ENCODE measurements at places on chromosomes 1 and 21.

DNA sequence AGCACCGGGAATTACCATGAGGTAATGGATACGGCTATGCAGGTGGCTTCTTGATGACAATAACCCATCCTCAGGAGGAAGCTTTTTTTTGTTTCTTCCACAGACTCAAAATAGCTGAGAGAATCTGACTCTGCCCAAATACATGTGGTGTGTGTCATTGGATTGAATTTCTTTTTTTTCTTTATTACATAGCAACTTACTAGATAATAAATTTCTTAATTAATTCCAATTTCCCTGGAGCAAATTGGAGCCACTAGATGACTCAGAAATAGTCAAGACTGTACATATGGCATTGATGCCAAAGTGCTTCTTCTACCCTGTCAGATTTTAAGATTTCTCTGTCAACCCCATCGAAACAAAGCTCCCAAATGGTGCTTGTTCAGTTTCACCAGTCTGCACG lies 42.7 kb downstream of the L1TD1 start:
- no peak for DNase-seq

GRCh38 chr1:67535474-67535873 lies 105.3 kb upstream of the SERBP1 start:
- DNase-seq, result peak; percentile 12

DNA sequence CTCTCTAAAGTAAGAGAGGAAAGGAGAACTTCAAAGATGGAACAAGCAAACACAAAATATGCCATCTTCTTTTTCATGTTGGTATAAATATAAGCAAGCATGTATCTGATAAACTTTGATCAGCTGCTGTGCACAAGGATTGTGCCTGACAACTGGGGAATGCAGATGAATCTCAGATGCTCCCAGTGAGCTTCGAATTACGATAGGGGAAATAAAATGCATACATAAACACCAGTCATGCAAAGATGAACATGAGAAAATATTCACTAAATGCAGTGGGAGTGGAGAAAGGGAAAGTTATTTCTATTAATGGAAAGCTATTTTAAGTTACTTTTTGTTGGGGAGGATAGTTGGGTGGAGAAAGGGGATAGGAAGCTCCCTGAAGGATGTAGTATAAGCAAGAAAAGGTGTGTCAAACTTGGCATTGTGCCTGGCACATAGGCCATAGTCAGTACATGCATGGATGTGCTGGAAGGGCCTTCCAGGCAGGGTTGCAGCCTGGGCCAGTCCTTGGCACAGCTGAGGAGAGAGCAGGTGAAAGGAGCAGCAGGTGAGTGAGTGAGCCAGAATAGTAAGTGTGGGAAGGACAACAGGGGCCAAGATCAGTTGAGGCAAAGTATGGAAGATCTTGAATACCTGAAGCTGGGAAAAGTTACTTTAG lies 57.8 kb upstream of the PGD start:
- DNase-seq, result no peak

DNA sequence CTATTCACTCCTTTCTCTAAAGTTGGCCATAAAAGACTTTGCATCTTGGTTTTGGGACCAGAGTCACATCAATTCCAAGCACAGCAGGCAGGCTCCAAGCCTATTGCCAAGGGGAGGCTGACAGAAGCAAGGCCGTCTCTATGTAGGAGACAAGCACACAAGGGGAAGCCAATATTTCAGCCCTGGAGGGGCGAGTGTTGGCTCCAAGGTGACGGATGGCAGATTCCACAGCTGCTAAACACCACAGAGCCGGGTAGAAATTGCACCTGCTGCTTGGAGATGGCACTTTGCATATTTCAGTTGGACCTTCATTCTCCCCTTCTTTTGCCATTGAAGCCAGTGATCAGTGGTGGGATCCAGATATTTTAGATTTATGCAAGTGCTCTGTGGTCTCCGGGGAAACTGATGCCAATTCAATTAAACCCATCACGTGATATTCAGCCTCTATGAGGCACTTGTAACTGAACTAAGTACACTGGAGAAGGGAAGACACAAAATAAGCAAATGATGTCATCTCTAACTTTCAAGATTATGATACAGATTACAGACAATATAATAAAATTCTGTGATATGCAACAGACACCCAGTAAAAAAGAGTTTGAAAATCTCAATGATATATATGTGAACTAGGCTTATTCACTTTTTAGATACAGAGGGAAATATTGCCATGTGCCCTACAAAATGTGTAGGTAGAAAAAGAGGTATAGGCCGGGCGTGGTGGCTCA lies 102.8 kb upstream of the GREM2 start:
- DNase-seq, result no peak

GRCh38 chr1:224700918-224701531 lies 84.9 kb downstream of the CNIH3 start:
- DNase-seq, result no peak

DNA sequence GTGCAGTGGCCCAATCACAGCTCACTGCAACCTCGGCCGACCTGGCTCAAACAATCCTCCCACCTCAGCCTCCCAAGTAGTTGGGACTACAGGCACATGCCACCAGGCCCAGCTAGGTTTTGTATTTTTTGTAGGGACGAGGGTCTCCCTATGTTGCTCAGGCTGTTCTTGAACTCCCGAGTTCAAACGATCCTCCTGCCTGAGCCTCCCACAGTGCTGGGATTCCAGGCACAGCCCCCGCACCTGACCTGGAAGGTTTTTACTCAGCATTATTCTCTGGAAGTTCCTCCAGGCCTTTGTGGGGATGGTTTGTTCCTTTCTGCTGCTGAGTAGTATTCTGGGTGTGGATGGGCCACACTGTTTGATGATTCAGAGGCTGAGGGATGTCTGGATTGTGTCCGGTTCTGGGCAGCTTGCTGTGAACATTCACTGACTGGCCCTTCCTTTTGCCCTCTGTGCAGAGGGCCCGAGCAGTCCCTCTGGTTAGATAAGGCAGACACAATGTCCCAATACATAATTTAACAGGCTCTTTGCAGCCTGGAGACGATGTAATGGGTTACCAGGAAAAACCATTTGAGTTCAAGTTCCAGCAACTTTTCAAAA lies 6.0 kb upstream of the TRAPPC10 start:
- DNase-seq, result no peak

GRCh38 chr1:181116819-181117390 lies 28.4 kb downstream of the IER5 start:
- DNase-seq, result no peak

DNA sequence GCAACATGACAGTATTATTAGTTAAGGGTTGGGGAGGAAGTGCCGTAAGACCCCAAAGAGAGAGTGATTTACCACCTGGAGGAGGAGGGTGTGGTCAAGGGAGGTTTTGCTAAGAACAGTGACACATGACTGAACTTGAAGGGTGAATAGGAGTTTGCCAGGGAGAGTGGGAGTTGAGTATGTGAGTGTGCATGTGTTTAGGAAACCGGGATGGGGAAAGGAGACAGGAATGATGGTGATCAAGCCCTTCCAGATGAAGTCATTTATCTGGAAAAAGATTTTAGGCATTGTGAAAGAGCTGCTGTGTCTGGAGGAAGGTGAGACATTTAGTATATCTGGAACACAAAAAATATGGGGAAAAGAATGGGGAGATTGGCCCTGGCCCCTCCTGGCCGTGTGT lies 28.1 kb upstream of the IL10 start:
- DNase-seq, result no peak

- DNase-seq, result no peak
Measured at GRCh38 chr1:194602184-194602583, 1415.8 kb upstream of the B3GALT2 start.

DNA sequence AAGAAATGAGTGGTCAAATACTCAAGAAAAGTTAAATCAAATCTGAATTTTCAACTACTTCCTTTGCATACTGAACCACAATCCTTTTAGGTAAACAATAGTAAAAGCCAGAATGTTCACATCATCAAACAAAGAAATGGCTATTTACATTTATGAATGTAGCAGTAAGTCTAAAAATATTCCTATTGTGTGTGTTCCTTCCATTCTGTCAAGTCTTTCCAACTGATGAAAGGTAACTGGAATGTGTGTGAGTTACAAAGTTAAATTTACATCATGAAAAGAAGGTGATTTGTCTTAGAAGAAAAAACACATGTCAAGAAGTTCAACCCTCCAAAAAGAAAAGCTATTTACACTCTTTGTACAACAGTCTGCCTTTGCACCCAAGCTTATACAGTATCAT lies 203.1 kb downstream of the SIPA1L2 start:
- DNase-seq, result no peak

- no peak for DNase-seq
Measured at GRCh38 chr1:7002728-7003127, 217.5 kb downstream of the CAMTA1 start.

- DNase-seq, result no peak
Measured at GRCh38 chr1:93317207-93317606, 28.5 kb upstream of the DR1 start.

DNA sequence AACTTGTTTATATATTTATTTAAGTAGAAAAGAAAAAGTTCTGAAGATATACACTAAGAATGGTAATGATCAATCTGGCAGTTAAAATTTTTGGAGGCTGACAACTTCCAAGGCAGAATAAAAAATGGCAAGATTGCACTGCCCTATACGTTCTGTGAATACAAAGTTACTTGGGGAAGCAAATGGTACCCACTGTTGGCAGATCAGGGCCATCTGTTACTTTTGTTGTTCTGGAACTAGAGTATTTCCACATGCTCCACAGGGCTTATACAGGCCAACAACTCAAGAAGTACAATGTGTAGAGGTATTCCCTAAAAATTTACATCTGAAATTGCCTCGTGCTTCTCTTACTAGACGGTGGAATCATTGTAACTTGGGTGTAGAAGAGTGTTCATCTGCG lies 53.2 kb downstream of the AHCTF1 start:
- no peak for DNase-seq

DNA sequence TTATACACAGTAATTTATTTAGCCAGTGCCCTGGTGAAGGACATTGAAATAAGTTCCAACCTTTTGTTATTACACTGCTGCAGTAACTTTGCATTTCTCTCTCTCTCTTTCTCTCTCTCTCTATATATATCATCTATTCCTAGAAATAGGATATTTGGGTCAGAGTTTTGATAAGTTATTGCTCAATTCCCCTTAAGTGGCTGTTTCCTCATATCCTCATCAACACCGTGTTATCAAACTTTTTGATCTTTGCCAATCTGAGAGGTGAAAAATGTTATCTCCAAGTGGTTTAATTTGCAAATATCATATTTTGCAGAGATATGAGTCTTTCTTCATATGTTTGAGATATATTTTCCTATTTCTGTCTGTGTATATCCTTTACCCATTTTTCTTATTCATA lies 1.6 kb upstream of the SRSF4 start:
- no peak for DNase-seq

DNA sequence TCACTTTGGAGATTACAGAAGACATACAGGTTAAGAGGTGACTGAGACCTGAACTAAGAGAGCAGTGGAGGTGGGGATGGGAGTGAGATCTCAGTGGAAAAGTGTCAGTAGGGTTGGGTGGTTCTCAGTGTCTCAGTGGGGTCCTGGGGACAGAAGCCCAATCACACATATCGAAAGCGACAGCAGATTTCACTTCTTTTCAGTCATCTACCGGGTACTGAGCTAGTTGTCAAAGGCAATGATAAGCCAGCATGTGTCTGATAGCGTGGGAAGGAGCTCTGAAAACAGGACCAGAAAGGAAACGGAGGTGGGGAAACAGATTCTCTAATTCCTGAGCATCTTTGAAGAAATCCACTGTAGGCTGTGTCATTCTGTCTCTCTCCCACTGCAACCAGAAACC lies 59.5 kb downstream of the RHOU start:
- no peak for DNase-seq

DNA sequence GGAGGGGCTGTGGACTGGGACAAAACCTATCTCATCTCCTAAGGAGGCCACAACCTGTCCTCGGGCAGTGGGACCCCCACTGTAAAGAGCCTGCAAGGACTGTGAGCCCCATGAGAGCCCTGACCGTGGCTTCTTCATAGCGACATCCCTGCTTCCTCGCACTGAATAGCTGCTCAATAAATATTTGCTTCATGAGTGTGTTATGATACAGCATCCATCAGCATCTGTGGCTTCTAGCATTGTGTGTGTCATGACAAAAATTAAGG lies 40.5 kb upstream of the CSF3R start:
- no peak for DNase-seq

GRCh38 chr1:162370161-162370560 lies 6.5 kb downstream of the SPATA46 start:
- no peak for DNase-seq

DNA sequence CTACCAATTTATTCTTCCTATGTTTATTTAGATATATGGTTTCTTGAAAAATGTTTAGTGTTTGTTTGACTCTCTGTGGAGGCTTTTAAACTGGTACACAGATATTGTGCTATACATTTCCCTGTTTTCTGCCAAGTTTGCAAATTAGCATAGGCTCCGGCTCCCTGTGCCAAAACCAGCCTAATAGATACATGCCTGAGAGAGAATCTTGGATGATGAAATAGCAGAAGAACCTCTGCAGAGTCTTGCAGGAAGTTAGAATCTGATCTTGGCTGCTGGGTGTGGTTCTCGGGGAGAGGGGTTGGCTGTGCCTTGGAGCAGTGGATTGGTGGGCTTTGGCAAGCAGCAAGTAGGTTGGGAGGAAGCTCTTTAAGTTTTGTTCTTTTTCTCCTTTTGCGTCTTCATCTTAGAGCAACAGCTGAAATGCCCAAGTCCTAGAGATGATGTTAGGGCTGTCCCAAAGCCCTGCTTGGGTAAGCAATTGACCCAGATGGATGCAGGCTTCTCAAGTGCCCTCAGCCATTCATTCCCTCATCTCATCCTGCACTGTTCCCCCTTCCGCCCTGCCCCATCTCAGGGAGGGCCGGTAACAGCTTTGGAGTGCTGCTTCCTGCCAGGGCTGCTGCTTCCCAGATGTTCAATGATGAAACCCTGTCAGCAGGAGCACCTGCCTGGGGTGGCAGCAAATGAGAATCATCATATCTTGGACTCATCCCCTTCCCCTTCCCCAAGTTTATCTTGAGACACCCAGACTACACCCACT lies 9.3 kb downstream of the PLA2G2A start:
- no peak for DNase-seq

All from CD4-positive, alpha-beta T cell treated with Interleukin-10 for 1 hour (primary cell).